ENCODE measurements at places on chromosomes 1 and 21. TPM values are rescaled to one million over a fixed set of nuclear protein-coding genes. Genes with fewer than 3 reads are reported as not detected.

DNA sequence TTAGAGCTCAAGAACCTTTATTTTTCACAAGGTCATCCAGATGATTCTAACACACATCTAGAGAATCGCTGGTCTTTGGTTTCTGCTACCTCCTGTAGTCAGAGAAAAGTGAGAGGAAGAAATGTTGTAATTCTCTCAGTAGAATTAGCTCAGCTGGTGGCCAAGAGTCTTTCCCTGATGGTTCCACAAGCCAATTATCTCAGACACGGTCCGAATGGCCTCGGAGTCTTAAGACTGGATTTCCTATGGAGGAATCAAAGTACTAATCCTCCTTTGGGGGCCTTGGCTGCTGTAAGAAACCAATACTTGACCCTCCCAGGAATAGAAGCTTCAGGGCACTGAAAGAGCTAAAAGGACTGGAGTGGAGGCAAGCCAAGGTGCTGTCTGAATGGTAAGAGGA, 1.8 kb downstream of the TMEM81 start:
- H3K27ac ChIP-seq: no peak overlapping the region
- no peak overlapping the region for H3K4me3 ChIP-seq
- peaks cover 25% of the 10 kb centered on the region for H3K36me3 ChIP-seq
- no peak for DNase-seq
- H3K4me1 ChIP-seq: no peaks in the 10 kb centered on the region

DNA sequence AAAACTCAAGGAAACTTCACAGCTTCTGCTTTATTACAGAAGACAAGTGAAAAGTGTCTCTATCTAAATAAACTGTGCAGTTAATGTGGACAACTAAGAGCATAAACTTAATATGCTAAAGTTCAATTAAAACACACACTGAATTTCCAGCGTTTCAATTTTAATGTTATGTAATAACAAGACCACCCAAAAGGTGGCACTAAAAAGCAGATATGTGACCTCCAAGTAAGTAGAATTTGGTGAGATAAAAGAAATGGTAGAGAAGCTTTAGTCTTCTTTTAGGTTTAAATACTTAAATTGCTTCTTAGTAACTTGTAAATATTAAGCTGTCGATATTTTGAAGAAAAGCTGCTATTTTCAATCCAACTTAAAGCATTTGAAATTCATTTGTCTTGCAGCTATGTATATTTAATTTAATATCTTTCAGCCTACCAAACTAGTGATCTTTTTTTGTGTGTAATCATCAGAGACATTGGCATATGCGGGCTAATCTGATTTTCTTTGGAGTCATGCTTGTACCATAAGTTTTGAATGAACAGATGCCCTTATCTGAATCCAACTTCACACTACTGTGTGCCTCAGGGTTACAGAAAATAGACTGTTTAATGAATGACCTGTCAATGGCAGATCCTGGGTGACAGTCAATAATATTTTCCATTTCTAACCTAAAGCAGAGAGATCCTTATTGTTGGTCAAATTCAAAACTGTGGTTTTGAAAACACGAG, 36.5 kb upstream of the ADAMTS1 start:
- no peaks in the 10 kb centered on the region for H3K36me3 ChIP-seq
- H3K27me3 ChIP-seq: no peaks in the 10 kb centered on the region
- H3K4me3 ChIP-seq: no peak overlapping the region
- H3K27ac ChIP-seq: no peak overlapping the region

The CHRM3 gene
- 6.9 TPM for total RNA-seq

The DIO1 gene
- total RNA-seq: not detected

DNA sequence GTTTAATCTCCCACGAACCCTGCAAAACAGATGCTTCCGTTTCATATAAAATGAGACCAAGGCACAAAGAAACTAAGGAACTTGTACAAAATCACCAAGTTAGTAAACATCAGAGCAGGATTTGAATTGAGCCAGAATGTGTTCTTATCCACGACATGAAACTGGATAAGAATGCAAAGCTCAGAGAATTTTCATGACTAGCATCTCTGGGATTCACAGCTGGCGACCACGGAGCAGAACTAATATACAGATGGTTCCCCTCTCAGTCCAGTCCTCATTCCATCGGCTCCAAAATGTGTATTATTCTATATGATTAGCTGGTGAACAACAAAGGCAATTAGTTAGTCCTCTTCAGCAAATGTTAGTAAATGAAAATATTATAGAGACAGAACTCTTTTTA, 72.3 kb upstream of the ERG start:
- no peak overlapping the region for H3K27ac ChIP-seq
- no peak for DNase-seq

DNA sequence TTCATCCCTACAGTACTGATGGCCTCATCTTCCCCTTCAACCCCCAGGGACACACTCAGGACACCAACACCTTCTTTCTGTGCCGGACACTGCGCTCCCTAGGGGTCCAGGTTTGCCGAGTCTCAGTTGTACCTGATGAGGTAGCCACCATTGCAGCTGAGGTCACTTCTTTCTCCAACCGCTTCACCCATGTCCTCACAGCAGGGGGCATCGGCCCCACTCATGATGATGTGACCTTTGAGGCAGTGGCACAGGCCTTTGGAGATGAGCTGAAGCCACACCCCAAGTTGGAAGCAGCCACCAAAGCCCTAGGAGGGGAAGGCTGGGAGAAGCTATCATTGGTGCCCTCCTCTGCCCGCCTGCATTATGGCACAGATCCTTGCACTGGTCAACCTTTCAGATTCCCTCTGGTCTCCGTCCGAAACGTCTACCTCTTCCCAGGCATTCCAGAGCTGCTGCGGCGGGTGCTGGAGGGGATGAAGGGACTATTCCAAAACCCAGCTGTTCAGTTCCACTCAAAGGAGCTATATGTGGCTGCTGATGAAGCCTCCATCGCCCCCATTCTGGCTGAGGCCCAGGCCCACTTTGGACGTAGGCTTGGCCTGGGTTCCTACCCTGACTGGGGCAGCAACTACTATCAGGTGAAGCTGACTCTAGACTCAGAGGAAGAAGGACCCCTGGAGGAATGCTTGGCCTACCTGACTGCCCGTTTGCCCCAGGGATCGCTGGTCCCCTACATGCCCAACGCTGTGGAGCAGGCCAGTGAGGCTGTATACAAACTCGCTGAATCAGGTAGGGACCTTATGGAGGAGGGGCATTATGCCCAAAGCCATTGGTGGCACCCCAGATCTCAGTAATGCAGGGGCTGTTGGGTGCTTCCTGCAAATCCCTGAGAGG, 5.1 kb upstream of the LENEP start:
- H3K27ac ChIP-seq: no peak overlapping the region
- H3K4me3 ChIP-seq: no peak overlapping the region
- no peaks in the 10 kb centered on the region for H3K27me3 ChIP-seq

The LCE1F gene
- total RNA-seq: not detected

The CHI3L2 gene
- total RNA-seq: not detected

- no peaks in the 10 kb centered on the region for H3K36me3 ChIP-seq
- no peaks in the 10 kb centered on the region for H3K4me1 ChIP-seq
- DNase-seq: no peak
- no peak overlapping the region for H3K27ac ChIP-seq
- no peak overlapping the region for H3K4me3 ChIP-seq
Observed at GRCh38 chr1:208864366-208864965, 620.3 kb upstream of the PLXNA2 start.

DNA sequence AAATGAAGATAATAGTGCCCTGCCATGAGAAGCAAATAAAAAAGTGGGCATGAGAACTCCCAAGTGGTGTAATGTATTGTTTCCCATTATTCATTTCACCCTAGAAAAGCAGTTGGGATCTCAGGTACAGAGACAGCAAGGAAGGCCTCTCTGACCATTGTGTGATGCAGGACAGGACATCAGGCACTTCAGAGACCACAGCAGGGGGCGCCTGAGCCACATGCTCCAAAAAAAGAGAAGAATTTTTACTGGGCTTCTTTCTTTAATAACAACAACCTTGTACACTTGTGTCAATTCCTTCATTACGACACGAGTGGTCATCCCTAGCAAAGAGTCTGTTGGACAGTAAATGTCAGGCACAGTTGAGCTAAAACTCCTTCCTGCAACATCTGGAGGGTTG, 533.3 kb downstream of the OMA1 start:
- H3K4me3 ChIP-seq: no peak overlapping the region
- no peaks in the 10 kb centered on the region for H3K36me3 ChIP-seq
- no peaks in the 10 kb centered on the region for H3K4me1 ChIP-seq
- H3K27ac ChIP-seq: no peak overlapping the region
- H3K27me3 ChIP-seq: peaks cover 12% of the 10 kb centered on the region

DNA sequence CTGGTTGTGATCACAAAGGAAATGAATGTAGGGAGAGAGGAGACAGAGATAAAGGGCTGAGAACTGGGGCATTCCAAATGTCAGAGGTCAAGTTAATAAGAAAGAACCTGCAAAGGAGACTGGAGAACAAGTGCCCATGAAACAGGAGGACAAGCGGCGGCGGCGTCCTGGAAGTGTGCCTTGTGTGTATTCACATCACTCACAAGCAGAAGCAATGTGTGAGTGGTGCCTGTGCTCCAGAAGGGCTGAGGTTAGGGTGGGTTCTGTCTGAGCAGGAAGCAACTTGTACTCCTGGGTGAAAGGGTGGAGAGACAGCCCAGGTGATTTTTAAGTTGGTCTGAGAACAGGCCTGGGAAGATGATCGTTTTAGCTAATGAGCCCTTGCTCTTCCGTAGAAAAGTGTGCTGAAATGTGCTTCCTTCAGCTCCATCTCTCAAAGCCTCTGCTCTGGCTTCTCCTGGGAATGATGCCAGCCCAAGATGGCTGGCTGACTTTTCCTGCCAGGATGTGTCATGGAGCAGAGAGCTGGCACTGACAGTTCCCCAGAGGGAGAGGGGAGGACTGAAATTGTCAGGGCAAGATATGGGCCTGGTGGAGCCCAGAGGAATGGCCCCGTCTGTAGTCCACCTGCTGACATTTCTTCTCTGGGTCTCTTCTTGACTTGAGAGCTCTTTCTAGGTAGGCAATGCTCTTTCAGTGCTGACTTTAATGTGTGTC, 25.1 kb upstream of the PLEKHA6 start:
- no peak for DNase-seq
- peaks cover 15% of the 10 kb centered on the region for H3K4me1 ChIP-seq
- peaks cover 17% of the 10 kb centered on the region for H3K27me3 ChIP-seq
- no peak overlapping the region for H3K27ac ChIP-seq

DNA sequence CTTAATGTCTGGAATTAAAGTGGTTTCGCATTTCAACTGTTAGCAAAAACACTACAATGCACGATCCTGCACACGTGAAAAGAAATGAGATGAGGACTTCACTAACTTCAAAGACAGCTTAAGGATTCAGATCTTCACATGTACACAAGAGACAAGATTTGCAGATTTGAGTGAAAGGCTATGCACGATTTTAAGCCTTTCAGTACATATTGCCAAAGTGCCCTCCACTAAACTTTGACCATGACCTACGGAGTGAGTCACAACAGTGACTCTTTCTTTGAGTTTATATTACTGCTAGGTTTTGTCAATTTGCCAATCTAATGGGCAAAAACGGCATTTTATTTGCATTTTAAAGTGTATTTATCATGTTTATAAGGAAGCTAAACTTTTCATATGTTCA, 41.2 kb upstream of the CR1L start:
- DNase-seq: no peak
- H3K27ac ChIP-seq: no peak overlapping the region
- no peaks in the 10 kb centered on the region for H3K4me1 ChIP-seq
- H3K36me3 ChIP-seq: no peaks in the 10 kb centered on the region
- peaks cover 19% of the 10 kb centered on the region for H3K27me3 ChIP-seq

DNA sequence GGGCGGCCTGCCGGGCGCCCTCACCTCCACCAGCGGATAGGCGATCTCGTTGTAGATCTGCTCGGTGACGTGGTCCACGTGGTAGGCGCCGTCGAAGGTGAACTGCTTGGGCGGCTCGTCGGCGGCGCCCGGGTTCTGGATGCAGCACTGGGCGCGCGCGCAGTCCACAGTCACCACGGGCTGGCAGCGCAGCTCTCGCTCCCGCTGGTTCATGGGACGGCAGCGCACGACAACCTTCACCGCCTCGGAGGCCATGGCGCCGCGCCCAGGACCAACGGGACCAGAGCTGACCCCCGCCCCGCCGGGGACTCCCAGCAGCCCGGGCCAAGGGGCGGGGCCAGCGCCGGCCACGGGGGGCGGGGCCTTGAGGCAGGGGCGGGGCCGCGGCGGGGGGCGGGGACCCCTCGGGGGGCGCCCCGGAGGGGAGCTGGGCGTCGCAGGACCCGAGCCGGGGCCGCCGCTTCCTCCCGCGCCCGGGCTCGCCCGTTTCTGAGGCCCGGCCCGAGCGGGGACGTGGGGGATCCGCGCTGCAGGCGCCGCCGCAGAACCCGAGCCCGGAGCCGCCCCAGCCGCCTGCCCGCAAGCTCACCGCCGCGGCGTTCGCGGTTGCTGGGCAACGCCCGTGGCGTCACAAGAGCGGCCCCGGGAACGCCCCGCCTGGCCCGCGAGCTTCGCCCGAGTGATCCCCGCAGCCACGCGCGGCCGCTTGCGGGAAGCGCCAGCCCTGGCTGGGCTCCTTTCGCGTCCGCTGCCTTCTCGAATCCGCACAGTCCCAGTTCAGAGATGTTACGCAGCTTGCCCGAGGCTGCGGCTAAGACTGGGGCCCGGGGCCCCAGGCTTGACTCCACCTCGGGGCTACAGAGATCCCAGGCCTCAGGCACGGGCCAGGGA, at the start of gene KIF17:
KIF17 (minus strand) TSS at position 556 of the 891 bp plus-strand sequence; CDS start at position 255, 301 bp downstream.
- H3K4me3 ChIP-seq: peak within 1 kb of the TSS; percentile 66
- peaks cover 47% of the 10 kb centered on the region for H3K27me3 ChIP-seq
- H3K36me3 ChIP-seq: no peaks in the 10 kb centered on the region
- no peaks in the 10 kb centered on the region for H3K4me1 ChIP-seq
- H3K27ac ChIP-seq: no peak within 1 kb of the TSS

- DNase-seq: no peak
- H3K36me3 ChIP-seq: no peaks in the 10 kb centered on the region
- H3K4me3 ChIP-seq: no peak overlapping the region
Observed at GRCh38 chr1:61642475-61643232, 82.3 kb downstream of the TM2D1 start.

DNA sequence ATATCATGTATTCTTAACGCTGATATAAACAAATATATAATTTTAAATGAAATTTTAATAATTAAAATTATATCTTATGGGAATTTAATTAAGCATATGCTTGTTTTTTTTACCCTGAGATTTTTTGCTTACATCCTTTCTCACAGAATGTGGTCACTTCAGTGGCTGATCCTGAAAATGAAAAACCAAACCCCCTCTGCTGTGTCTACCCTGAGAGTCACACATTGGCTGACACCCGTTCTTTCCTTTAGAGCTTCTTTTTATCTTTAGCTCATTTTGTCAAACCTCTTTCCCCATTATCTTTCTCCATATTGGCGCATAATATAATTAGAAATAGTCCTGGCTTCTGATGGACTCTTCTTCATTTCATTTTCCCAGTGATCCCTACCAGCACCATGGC, 10.8 kb upstream of the CACYBP start:
- peaks cover 7% of the 10 kb centered on the region for H3K36me3 ChIP-seq
- DNase-seq: no peak

GRCh38 chr1:230263568-230264195, 162.4 kb downstream of the PGBD5 start:
- H3K27me3 ChIP-seq: no peaks in the 10 kb centered on the region
- H3K4me1 ChIP-seq: peaks cover 18% of the 10 kb centered on the region
- DNase-seq: peak; percentile 28
- H3K36me3 ChIP-seq: peaks cover 24% of the 10 kb centered on the region
- no peak overlapping the region for H3K27ac ChIP-seq
- H3K4me3 ChIP-seq: no peak overlapping the region

All from mesothelial cell of epicardium (in vitro differentiated cells).